Urinary bladder (tissue), 4 donors: ENCODE measurements at places on chromosomes 3 and 15. TPM values are rescaled to one million over a fixed set of nuclear protein-coding genes. Genes with fewer than 3 reads are reported as not detected.

NPAP1 gene
- total RNA-seq = 0.58 TPM

IL17RE gene
- 1.2 TPM for total RNA-seq

SCN5A gene
- total RNA-seq = 3.1 TPM

SAMD7 gene
- total RNA-seq = not detected

CAPN3 gene
- total RNA-seq = 8.6 TPM

ATP13A4 gene
- 7.7 TPM for total RNA-seq

FBXL2 gene
- 15.1 TPM for total RNA-seq

CHAC1 gene
- total RNA-seq = 0.42 TPM

FAM107A gene
- total RNA-seq = 9.8 TPM

TMEM207 gene
- total RNA-seq = not detected

KBTBD13 gene
- 0.32 TPM for total RNA-seq

SH2D7 gene
- not detected for total RNA-seq

MRPL46 gene
- 17.7 TPM for total RNA-seq

CCDC33 gene
- 0.42 TPM for total RNA-seq

DNAH12 gene
- 0.37 TPM for total RNA-seq

SLC22A14 gene
- 0.16 TPM for total RNA-seq

CD86 gene
- 6.1 TPM for total RNA-seq

THSD4 gene
- total RNA-seq = 75.1 TPM

SERPINI2 gene
- total RNA-seq = 3.9 TPM

FXR1 gene
- total RNA-seq = 211 TPM

FEZF2 gene
- not detected for total RNA-seq

MESP1 gene
- total RNA-seq = not detected

TRIM42 gene
- not detected for total RNA-seq

SLC9C1 gene
- total RNA-seq = 1.9 TPM

CPNE9 gene
- total RNA-seq = not detected

LDHAL6B gene
- total RNA-seq = not detected

ISG20 gene
- 1.7 TPM for total RNA-seq

BFSP2 gene
- not detected for total RNA-seq

TOPBP1 gene
- total RNA-seq = 61.5 TPM

MYL3 gene
- 19.8 TPM for total RNA-seq

TM4SF4 gene
- total RNA-seq = not detected

ACKR4 gene
- total RNA-seq = 6.8 TPM

AGBL1 gene
- total RNA-seq = 1.5 TPM

CILP gene
- total RNA-seq = 49.3 TPM

MAN2A2 gene
- total RNA-seq = 19.4 TPM

CHRNA7 gene
- 3.8 TPM for total RNA-seq

BLOC1S6 gene
- total RNA-seq = 83.9 TPM

CPEB1 gene
- total RNA-seq = 4.7 TPM
